Activated CD4-positive, alpha-beta T cell treated with anti-CD3 and anti-CD28 coated beads for 24 hours (primary cell): ENCODE measurements at places on chromosomes 7 and 10.

DNA sequence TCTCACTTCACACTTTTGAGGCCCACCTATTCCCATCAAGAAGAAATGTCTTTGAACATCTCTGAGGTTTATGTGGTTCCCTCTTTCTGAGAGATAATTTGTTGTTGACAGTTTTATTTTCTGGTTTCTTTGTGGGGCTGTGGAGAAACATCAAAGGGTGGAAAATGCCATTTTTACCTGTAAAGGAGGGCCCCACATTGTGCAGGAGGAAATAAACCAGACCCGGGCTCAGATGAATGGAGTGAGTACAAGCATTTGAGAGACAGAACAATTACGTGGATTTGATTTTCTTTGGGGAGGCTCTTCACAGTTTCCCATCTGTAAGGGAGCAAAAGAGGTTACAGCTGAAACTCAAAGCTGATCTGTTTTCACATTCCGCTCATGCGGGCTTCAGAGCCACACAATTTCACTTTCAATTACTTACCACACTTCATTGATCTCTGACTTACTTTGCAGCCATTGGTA, 29.8 kb downstream of the ITPRIP start:
- DNase-seq, result peak; percentile 18

- no peak for DNase-seq
These were observed 425.4 kb downstream of the EXOC4 start for GRCh38 chr7:133678137-133678814.

GRCh38 chr10:26721561-26721960, 24.1 kb downstream of the PDSS1 start:
- DNase-seq, result no peak

DNA sequence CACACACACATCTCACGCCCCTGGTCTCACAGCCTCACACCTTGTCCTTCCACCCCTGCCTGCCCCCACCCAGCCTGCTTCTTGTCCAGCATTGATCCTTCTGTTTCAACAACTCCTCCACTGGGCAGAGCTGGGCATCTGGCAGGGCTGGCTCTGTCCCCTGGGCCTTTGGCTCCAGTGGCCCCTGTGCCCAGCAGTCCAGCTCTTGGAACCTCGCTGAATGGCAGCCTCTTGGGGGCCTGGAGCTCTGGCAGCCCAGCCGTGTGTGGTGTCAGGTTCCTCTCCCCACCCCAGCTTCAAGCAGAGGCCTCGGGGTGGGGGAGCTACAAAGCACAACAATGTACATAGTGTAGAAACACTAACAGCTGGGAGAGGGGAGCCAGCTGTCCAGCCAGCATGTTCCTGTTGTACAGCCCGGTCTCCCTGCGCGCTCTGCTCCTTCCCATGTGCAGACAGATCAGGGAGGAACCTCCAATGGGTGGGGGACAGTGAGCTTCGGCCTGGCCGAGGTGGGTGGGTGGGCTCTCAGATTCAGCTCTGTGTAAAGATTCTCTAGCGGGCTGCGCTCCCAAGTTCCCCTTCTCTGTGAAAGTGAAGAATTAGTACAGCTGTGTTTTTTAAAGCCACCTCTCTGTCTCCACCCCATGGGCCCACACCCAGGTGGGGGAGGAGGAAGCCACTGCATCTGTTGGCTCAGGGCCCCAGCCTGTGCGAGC, 19.4 kb downstream of the ZMIZ2 start:
- DNase-seq, result no peak
